ENCODE measurements at places on chromosomes 6 and 20.

DNA sequence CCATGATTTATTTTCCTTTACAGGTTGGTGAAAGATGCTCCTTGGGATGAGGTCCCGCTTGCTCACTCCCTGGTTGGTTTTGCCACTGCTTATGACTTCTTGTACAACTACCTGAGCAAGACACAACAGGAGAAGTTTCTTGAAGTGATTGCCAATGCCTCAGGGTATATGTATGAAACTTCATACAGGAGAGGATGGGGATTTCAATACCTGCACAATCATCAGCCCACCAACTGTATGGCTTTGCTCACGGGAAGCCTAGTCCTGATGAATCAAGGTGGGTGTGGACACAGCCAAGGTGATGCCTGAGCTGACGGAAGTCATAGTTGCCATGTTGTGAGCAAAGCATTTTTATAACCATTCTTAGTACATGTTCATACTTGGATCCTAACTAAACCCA is 34.6 kb upstream of the CALHM6 start:
- DNase-seq: no peak

- no peak for DNase-seq
Observed at GRCh38 chr20:57007171-57007540, 259.3 kb downstream of the BMP7 start.

DNA sequence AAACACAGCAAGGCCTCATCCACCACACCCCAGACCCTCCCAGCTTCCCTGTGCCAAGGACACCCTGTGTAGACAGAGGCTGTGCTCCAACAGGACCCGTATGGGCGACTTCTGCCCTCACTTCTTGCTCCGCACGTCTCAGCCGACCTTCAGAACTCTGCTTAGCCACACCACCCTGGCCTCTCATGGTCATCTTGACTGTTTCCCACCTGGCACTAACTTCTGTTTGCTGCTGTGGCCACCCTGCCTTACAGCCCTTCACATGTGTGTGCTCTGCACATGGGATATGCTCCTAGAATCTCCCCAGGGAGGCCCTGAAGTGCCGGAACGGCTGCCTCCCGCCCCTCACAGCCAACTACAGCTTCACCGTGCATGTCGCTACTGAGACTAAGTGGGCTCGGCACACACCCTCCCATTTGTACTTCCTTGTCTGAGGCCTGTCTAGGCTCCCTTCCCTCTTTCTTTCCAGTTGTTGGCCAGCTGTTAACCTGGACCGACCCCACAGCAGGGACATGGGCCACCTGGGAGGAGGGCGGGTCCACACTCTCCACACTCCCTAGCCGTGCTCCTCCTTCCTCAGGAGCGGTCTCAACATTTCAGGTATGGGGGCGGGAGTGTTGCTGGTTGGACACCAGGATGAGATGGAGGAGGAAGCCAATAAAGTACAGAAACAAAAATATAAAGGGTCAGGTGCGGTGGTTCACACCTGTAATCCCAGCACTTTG is 69.6 kb downstream of the PYGB start:
- no peak for DNase-seq

DNA sequence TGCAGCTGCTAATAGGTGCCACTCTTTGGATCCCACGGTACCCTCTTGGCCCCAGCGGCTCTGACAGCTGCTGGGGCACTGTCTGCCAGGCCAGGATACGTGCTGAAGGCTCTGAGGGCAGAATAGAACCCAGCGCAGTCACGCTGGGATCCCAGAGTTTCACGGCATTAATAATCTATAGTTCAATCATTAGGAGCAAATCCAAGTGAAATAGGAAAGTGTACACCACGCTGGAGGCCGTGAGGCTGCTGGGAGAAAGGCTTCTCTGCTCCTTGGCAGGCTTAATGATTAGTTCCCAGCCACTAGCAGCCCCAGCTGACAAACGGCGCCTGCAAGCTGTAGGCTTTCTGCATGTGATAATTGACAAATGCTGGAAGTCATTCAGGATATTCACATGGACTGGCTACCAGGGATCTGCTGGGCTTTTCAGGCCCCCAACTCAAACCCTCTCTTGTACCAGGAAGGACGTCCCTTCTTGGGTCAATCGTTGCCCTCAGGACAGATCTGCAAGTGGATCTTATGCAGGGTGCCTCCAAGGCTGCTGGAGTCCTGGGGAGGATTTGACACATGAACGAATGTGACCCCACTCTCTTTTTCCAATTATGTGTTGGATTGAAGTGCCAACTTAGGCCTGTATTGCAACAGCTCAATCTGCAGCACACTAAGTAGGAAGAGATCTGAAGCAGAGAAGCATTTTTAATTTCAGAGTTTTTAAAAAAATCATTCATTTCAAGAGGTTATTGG is 50.1 kb upstream of the INSM1 start:
- no peak for DNase-seq

DNA sequence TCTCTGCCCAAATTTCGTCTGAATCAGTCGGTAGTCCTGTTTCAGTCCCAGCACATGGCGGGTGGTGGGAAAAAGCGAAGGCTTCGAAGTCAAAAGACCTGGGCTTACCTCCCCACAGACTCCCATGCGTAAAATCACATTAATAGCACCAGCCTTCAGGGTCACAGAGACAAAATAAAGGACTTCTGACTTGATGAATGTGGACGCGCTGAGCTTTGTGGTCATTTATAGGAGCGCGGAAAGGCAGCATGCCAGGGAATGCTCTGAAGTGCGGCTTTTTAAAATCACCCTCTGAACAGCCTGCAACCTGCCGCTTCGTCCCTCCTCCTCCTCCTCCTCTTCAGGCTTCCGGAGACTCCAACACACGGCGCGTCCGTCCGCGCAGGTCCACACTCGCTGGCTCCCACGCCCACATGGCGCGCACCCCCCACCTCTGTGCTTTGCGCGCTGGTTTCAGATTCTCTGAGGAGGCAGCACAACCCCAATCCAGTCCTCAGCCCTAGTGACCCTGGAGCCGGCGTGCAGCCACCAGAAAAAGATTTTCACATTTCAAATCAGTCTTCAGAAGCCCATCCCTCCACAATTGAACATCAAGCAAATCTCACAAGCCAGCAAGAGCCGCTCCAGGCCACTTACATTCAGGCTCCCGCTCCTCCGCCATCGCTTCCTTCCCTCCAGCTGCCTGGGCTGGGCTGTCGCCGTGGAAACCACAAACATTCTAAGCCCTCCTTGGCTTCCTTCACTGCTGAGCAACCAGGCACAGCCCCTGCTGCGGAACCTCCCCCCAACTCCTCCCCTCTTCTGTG is at the start of gene C6orf118:
TSS of gene C6orf118 (minus strand) at position 680 of the 806 bp plus-strand sequence. CDS start at position 661, 19 bp downstream.
- peak; percentile 25 for DNase-seq

- no peak for DNase-seq
Observed at GRCh38 chr20:46640044-46640443, 11.2 kb downstream of the SLC13A3 start.

- DNase-seq: no peak
Observed at GRCh38 chr20:44959638-44960102, 527 bp downstream of the TOMM34 start.

- DNase-seq: no peak
Observed at GRCh38 chr6:2203264-2203663, 42.1 kb downstream of the GMDS start.

GRCh38 chr6:18126121-18126520 is 3.6 kb upstream of the NHLRC1 start:
- no peak for DNase-seq

- DNase-seq: no peak
Observed at GRCh38 chr6:43698584-43699349, 11.2 kb upstream of the MRPS18A start.

GRCh38 chr6:3330199-3330598 is 71.5 kb downstream of the PSMG4 start:
- no peak for DNase-seq

GRCh38 chr6:107670792-107671199 is 153.3 kb downstream of the SCML4 start:
- DNase-seq: no peak

DNA sequence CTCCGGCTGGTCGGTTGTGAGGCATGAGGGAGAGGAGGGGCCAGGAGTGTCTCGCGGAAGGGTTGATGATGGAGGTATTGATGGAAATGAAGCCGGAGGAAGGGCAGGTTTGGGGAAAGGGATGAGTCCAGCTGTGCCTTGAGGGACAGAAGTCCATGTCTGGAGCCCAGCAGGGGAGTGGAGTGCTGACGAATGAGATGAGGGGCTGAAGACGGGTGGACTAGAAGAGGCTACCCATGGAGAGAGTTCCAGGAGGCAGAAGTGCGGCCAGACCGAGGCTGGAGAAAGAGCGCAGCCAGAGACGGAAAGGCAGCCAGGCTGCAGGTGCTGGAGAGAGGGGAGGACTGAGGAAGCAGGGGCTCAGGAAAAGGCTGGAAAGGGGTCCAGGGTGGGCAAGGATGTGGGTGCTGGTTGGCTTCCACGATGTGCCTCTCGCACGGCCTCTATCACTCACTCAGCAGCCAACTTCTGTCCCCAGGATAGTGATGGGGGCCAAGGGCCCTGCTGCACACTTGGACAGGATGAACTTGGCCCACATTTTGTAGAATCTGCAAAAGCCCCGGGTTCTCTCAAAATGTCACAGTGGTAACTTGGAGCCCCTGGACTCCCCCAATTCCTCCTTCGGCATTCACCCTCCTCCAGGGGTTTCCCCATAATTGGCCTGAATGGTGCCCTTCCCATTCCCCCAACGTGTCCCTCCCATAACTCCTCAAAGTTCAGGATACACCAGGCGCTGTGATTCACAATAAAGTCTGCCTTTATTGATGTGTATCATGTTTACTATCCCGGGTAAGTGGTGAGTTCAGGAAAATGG is 627 bp upstream of the EIF6 start:
- DNase-seq: no peak

DNA sequence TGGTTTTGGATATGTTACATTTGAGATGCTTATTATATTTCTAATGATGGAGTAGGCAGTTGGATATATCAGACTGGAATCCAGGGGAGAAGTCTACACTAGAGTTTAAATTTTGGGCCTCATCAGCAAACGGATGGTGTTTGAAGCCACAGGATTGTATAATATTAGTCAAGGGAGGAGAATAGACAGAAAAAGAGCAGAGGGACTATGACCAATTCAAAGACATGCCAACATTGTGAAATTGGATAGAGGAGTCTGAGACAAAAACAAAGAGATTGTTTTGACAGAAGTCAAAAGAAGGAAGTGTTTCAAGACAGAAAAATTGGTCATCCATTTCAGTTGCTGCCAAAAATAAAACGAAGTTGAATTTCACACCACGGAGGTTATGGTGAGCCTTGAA is 66.5 kb downstream of the NOX3 start:
- no peak for DNase-seq

- no peak for DNase-seq
Observed at GRCh38 chr20:44135417-44136204, 51.4 kb downstream of the JPH2 start.

DNA sequence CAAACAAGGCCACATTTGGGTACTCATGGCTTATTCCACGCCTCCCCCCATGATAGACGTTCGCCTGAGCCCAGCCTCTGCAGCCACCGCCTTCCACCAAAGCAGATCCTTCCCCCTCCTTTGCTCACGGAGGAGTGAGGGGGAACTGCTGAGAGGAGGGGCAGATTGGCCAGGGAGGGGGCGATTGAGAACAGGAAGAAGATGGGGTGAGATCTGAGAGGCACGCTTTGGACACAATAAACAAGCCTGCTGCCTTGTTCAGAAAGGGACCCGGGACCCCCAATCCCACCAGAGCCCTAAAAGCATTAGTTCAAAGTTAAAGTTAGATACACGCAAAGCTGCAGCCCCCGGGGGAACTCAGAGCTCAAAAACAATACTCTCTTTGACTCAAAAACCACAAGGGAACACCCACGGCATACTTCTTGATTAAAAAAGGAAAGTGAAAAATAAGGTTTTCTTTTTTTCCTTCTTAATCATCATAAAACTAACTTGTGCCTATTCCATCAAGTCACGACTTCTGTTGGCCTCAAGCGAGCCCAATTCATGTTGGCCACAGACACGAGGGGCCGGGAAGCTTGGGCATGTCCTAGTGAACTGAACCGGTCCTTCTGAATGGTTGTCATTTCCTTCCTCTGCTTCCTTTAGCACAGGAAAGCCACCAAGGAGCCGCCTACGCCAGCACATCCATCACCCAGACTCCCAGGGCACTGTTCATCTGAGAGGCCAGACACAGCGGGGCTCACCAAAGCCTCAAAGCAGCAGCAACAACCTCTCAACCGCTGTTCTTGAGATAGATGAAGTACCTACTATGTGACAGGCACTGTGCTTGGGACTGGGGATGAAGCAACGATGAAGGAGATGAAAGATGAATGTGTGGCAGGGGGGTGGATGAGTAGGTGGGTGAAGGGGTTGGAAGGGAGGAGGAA is 44.7 kb downstream of the NFATC2 start:
- DNase-seq: no peak

- no peak for DNase-seq
Observed at GRCh38 chr6:157428427-157429202, 47.6 kb downstream of the ZDHHC14 start.

- DNase-seq: no peak
Observed at GRCh38 chr6:11083491-11083890, 10.1 kb upstream of the SMIM13 start.

DNA sequence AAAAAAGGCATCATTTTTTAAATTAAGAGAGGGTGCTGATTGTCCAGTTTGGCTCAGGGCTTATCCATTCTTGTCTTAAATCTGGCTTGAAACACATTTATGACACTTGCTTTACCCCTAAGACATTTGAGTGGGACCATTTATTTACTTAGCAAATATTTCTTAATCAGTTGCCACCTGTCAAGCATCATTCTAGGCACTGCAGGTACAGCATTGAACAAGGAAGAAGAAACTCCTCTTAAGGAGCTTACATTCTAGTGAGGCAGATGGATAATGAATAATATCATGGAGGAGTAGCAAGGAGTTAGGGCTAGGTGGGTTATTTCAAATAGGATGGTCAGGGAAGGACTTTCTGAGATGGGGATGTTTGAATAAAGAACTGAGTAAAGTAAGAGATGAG is 189.8 kb downstream of the UTRN start:
- no peak for DNase-seq

GRCh38 chr6:155628306-155628705 is 172.7 kb upstream of the NOX3 start:
- DNase-seq: no peak

- no peak for DNase-seq
Observed at GRCh38 chr20:21450572-21450971, 53.2 kb upstream of the NKX2-4 start.

GRCh38 chr6:104862456-104862855 is 2.7 kb upstream of the HACE1 start:
- no peak for DNase-seq

DNA sequence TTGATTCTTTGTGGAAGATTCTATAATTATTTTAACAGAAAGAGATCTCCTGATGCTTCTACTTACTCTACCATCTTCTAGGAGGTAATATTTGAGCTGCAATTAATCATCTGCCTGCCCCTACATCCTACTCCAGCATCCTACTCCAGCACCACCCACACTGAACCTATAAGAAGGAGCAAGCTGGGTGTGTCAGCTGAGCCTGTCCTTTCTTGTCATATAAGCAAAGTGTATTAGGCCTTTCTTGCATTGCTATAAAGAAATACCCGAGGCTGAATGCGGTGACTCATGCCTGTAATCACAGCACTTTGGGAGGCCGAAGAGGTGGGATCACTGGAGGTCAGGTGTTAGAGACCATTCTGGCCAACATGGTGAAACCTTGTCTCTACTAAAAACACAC is 84.2 kb upstream of the ARG1 start:
- DNase-seq: no peak
